ENCODE measurements at places on chromosomes 5 and 9.

GRCh38 chr5:128197896-128198522 is 114.4 kb downstream of the SLC12A2 start:
- no peak for DNase-seq

DNA sequence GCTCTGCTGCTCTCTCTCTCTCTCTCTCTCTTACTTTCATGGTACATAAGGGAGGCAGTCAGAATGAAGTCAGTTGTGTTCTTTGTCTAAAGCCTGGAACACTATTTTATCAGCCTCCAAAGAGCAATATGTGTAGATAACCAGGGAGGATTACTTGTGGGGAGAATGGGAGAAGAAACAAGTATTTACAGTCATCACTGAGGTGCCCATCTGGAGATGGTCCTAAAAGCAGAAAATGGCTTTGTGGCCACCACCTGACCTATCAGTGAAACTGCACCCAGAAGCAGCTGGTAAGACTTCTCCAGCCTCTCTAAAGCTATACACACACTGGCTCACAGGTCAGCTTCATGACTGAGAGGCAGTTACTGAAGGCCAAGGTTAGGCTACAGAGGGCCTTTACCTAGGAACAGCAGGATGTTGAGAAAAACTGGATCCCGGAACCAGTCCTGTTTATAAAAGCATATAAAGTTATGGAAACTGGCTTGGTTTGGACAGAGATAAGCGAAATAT is 75.1 kb downstream of the MRPS27 start:
- DNase-seq = no peak

- DNase-seq = peak; percentile 59
These were observed 47.7 kb upstream of the GLRX start for GRCh38 chr5:95870105-95870672.

GRCh38 chr5:56566374-56567249 is 248.7 kb upstream of the MAP3K1 start:
- DNase-seq = no peak

DNA sequence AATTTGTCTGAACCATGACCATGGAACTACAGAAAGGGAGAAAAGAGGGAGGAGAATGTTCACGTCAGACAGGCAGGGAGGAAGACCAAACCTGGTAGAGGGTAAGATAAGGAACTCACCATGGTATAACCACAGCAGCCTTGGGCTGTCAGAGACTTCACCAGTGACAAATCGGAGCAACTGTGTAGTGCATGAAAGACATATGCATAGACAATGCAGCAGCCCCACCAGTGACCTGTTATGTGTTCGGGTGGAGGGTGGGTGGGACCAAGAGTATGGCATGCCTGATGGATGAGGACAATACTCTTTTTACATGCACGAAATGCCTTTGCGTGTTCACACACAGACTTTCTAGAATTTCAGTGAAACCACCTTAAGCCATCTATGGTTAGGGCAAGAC is 221.8 kb upstream of the RASEF start:
- no peak for DNase-seq

GRCh38 chr9:38202336-38202938 is 133.4 kb upstream of the SHB start:
- no peak for DNase-seq

DNA sequence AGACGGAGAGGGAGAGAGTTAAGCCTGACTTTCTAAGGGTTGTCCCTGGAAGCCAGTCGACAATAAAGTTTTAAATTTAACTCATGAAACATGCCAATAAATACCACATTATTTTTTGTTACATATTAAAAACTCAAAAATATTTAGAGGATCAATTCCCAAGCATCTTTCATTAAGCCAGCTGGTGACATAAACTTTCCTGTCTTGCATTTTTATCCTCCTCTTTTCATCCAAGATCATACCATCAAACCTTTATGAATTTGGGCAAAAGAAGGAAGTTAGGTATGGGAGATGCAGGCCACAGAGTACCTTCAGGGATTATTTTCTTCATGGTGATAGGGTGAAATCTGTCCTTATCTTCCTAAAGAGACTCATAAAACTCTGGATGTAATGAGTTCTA is 178.3 kb upstream of the FBXL17 start:
- DNase-seq = no peak

DNA sequence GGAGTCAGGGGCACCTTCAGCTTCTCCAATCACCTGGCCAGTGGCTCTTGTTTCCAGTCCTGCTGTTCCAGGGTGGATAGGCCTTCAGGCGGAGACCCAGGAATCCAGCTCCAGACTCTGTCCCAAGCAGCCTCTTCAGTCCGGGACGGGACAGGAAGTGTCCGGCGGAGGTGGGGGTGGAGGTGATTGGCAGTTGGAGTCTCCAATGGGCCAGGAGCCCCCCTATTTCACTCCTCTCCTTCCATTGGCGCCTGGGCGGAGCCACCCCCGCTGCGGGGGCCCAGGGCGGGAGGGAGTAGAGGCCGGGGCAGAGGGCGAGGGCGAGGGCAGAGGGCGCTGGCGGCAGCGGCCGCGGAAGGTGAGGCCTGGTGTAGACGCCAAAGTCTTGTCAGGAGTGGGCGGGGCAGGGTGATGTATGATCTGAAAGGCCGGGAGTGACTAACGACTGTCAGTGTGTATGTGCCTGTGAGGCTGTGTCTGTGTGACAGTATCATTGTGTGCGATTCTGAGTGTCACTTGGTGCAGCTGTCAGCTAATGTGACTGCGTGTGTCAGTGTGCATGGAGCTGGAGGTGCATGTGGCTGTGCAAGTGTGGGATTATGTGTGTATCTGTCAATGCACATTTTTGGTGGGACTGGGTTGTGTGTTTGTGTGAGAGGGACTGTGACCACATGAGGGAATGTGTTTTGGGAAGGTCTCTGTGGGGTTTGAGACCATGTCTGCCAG is at the start of gene IL11RA:
IL11RA (plus strand) TSS at position 310 of the 726 bp plus-strand sequence. CDS start 3,033 bp downstream, outside the sequence.
- peak; percentile 62 for DNase-seq

DNA sequence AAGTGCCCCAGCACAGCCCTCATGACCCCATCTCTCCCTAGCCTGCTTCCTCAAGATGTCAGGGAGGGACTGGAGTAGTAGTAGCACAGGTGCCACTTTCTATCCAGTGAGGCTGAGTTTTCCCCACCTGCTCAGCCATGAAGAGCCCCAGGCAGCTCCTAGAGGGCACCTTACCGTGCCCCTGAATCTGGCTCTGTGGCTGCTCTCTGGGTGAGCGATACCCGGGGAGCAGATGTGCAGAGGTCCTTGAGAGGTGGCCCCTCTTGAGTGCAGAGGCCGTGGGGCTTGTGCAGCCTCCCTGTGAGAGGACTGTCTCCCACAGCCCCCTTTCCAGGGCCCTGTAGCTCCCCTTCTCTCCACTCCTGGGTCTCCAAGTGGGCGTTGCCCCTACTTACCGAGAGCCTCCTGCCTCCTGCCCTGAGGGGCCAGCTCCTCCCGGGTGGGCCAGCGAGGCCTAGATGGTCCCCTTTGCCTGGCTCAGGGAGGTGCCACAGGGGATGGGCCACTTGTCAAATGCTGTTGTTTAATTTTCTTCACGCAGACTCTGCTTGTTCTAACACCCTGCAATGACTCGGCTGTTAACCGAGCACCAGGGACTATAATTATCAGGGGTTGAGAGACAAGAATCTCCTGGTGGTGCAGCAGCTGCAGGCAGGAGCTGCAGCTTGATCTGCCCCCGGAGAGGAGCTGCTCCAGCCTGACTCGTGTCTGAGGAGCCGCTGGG is 29.6 kb upstream of the PITX1 start:
- no peak for DNase-seq

DNA sequence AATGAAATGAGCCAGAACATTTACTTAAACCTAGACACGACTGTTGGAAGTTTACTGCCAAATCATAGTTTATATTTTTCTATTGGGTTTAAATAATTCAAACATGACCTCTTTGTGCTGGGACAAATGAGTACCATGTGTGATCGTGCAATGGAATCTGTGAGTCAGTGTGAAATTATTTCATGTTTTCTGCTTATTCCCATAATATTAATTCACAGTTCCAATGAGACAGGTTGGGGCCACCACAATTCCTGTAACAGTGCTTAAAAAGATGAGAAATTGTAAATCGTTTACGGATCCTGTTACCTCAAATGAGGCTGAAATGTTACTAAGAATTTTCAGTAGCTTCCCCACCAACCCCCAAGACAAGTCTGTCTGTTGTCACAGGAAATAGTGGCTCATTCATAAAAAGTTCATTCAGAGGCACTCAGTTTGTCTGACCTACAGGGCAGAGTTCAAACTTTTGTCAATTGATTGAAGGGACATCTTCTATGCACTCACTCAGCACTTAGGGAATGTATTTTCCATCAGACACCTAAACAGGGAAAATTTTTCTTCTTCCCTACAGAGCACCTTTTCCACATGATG is 563.9 kb upstream of the ADAMTS16 start:
- DNase-seq = no peak

- no peak for DNase-seq
These were observed 20.7 kb upstream of the ACSL6 start for GRCh38 chr5:132032196-132032595.

DNA sequence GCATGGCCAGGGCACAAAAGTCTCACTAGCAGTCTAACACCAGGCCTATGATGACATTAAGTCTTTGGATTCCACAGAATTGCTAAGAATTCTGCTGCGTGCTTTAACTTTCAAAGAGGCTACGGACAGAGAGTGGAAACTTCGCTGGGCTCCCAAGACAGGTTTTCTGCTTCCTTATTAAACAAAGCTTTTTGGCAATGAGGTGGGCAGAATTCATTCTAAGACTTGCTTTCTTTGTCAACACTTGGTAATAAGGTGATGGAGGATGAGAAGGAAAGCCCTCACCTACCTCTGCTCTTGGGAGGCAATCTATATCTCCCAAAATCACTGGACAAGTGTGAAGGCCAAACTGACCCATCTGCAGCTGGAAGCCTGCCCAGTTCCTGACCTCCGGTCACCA is 231.9 kb downstream of the ATPSCKMT start:
- DNase-seq = no peak

DNA sequence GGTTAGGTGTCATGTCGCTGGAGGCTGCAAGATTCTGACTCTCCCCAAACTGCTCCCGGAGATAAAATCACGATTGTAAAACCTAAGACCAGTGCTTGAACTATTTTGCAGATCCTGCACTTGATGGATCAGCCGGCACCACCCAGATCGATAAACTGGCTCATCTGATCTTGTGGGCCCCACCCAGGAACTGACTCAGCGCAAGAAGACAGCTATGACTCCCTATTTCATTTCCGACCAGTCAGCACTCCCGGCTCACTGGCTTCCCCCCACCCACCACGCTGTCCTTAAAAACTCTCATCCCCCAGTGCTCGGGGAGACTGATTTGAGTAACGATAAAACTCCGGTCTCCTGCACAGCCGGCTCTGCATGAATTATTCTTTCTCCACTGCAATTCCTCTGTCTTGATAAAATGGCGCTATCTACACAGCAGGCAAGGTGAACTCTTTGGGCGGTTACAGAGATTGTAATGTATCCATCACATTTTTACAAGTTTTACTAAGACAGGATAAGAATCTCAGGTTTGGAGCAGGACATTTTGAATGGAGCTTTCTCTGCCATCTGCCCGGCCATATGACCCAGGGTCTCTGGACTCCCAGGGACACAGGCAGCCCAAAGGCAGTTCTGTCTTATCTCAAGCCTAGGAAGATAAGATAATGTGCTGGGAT is 10.6 kb upstream of the PPP1R26 start:
- DNase-seq = peak; percentile 83

- no peak for DNase-seq
These were observed 14.8 kb upstream of the SLC25A51 start for GRCh38 chr9:37918665-37919170.

GRCh38 chr9:129414993-129415941 is 205.6 kb downstream of the C9orf50 start:
- no peak for DNase-seq

DNA sequence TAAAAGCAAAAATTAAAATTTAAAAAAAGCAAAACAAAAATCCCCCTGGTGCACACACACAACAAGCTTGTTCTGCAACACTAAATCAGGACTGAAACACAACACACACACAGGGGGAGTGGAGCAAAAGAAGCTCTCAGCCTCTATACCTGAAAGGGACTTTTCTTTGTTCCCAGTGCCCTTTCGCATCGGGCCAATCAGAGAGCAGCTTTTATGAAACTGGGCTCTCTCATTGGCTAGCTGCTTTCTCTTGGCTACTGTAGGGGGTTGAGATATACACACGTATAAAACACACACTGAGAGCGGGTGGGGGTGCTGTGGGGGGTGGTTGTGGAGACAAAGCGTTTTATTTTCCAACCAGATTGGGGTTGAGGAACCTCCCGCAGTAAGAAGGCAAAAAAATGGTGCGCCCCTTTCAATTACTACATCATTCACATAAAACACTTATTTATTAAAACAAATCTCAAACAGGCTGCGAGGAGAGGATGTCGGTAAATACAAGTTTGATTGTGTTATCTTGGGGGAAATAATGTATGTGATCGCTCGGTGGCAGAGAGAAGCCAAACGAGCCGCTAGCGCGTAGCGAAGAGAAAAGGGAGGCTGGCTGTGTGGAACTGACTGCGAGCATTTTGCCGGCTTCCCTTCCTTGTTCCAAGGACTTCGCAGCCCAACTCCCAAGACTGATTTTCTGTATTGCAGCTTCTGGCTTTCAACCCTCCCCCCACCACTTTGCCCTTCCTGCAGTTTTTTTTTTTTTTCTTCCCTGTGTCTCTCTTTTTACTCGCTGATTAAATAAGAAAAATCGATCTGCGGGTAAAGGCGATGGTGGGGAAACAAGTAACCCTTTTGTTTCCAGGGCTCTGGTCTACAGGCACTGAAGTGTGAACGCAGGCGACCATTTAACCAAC is 2.5 kb upstream of the ZNF608 start:
- DNase-seq = no peak

GRCh38 chr9:129474740-129475404 is 146.0 kb downstream of the C9orf50 start:
- no peak for DNase-seq

- no peak for DNase-seq
These were observed 388.0 kb downstream of the TMEM232 start for GRCh38 chr5:110338341-110339083.

GRCh38 chr9:92187390-92187789 is 72.2 kb upstream of the SPTLC1 start:
- no peak for DNase-seq

GRCh38 chr9:83956086-83956435 is 24.0 kb downstream of the HNRNPK start:
- DNase-seq = peak; percentile 57

- no peak for DNase-seq
These were observed 30.2 kb upstream of the SLCO6A1 start for GRCh38 chr5:102529031-102529430.

DNA sequence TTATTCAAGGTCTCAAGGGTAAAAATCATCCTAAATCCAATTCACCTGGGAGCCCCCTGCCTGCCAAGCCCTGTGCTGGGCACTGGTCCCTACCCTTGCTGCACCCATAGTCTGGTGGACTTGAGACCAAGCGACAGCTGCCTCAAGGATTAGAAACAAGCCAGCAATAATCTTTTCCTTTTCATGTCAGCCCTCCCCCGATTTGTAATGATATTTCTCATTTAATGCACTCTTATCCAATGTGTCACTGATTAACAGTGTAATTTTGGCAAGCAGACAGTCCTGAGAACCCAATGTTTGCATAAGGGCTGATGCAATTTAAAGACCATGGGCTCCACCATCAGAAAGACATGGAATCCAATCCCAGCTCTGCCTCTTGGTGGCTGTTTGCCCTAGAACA is 108.9 kb downstream of the ACTL7B start:
- no peak for DNase-seq

- DNase-seq = no peak
These were observed 261.8 kb downstream of the MCTP1 start for GRCh38 chr5:95022967-95023695.
